CD4-positive, alpha-beta T cell treated with Interleukin-12 subunit alpha and Interleukin-12 subunit beta, for 1 hour (primary cell): ENCODE measurements at places on chromosomes 6 and 20.
A peak's percentile ranks its signal among the peaks of the same experiment; 100 is the strongest.

- DNase-seq: no peak
Observed at GRCh38 chr6:20916086-20916485, 381.8 kb downstream of the CDKAL1 start.

GRCh38 chr6:15502446-15503345 lies 160.1 kb downstream of the DTNBP1 start:
- no peak for DNase-seq

DNA sequence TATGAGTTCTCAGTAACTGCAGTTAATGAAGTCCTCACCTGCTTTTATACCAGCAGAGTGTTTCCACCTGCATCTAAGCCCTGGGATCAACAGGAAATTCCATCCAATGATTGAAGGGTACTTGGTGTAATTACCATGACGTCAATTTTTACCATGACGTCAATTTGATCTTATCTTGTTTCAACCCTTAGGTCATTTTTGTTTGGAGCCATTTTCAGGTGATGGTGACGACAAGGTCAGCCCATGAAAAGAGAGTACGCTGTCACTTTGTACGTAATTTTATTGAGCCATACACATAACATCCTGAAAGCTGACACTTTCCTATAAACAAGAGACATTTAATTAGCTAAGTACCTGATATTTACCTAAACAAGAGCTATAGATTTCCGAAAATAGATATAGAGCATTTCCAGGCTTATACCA lies at the start of gene CGA:
CGA (minus strand) TSS at position 20 of the 423 bp plus-strand sequence. CDS start 6,906 bp downstream, outside the sequence.
- DNase-seq: no peak

GRCh38 chr20:6685181-6685582 lies 82.3 kb upstream of the BMP2 start:
- no peak for DNase-seq

- no peak for DNase-seq
Observed at GRCh38 chr20:10604865-10605440, 68.8 kb downstream of the JAG1 start.

DNA sequence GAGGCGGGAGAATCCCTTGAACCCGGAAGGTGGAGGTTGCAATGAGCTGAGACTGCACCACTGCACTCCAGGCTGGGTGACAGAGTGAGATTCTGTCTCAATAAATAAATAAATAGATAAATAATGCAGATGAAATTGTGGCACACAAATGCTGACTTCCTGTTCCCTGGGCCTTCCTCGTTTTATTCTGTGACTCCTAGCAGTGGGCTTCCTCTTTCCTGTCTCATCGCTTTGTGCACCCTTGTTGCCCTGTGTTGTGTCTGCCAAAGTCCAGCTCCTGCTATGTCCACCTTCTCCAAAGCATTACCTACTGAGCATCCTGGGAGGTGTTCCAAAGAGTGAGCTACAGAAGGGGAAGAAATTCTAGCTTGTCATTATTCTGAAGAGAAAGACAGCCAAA lies 100.2 kb upstream of the TIAM2 start:
- no peak for DNase-seq

DNA sequence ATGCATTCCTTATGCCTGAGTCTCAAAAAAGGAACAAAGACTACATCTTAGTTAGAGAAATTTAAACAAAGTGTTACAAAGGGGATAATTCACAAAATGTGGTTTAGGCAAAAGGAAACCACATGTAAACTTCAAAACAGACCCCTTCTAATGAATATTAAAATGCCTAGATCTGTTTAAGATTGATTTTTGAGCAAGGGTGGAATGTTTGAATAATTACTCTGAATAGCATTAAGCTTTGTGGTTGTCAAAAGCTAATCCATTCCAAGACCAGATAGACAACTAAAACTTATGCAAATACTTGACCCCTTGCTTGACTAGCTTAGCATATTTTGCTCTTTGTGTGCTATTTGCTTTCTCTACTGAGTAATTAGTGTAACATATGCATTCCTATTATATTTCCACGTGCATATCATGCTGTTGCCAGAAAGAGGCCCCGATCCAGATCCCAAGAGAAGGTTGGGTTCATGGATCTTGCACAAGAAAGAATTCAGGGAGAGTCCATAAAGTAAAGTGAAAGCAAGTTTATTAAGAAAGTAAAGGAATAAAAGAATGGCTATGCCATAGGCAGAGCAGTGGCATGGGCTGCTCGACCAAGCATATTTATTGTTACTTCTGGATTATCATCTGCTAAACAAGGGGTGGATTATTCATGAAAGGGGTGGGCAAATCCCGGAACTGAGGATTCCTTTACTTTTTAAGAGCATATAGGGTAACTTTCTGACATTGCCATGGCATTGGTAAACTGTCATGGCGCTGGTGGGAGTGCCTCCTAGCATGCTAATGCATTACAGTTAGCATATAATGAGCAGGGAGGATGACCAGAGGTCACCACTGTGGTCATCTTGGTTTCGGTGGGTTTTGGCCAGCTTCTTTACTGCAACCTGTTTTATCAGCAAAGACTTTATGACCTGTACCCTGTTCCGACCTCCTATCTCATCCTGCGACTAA lies 1193.4 kb upstream of the EYS start:
- no peak for DNase-seq

- no peak for DNase-seq
Observed at GRCh38 chr6:70684794-70685493, 17.3 kb downstream of the SMAP1 start.

DNA sequence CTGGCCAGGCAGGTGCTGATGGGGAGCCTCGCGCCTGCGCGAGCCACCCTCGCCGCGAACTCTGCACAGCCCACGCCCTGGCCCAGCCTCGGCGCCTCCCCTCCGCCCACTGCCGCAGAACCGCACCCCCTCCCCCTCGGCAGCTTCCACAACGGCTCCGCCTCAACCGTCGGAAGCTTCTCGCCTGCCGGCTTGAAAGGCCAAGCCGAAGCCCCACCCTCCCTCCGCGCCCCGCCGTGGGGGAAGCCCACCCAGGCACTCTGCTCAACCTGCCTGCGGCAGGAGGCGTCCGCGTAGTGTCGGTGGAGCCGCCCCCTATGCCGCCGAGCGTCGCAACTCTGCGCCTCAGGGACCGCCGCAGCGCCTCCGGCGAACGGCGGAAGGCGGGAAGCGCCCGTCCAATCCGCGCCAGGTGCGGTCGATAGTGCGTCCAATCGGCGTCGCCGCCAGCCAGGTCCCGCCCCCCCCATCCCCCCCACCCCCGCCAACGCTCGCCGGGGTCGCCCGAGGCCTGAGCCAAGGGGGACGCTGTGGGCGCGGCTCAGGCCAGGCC lies at the start of gene SYCP2:
SYCP2 (minus strand) TSS at position 342 of the 553 bp plus-strand sequence. CDS start 11,224 bp downstream, outside the sequence.
- DNase-seq: peak; percentile 71

DNA sequence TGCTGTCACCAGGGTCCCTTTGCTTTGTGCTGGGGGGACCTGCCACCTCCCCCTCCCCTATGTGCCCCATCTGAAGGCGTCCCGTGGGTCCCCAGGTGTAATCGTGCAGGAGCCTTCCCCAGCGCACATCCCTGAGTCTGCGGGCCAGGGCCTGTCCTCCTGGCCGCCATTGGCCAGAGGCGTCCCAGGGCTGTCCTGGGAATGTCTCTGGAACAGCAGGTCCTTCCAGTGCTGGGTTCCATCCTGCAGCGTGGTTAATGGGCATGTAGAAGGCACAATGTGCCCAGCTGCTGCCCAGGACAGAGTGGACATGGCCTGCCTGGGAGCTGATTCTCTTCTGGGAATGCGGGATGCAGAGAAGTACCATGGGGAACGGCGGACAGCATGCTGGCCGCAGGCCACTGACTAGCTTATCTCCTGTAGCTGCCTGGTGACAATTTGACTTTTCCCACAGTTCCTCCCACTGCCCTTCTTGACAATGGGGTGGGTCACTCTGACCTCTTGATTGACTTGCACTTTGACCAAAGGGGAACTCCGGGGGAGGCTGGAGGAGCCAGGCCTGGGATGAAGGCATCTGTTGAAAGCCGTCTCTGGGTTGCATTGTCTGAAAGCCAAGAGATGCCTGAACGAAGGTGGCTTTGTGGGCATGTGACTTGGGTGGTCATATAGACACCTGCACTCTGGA lies 64.0 kb downstream of the CTCFL start:
- no peak for DNase-seq

DNA sequence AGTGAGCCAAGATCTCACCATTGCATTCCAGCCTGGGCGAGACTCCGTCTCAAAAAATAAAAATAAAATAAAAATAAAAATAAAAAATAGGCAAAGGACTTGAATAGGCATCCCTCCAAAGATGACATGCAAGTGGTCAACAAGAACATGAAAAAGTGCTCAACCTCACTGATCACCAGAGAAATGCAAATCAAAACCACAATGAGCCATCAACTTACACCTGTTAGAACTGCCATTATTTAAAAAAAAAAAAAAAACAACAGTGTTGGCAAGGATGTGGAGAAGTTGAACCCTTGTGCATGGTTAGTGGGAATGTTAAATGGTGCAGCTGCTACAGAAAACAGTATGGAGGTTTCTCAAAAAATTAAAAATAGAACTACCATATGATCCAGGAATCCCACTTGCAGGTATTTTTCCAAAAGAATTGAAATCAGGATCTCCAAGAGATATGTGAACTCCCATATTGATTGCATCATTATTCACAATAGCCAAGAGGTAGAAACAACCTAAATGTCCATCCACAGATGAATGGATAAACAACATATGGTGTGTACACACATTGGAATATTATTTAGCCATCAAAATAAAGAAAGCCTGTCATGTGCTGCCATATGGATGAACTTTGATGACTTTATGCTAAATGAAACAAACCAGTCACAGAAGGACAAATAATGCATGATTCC lies 2.8 kb downstream of the C20orf203 start:
- DNase-seq: no peak

DNA sequence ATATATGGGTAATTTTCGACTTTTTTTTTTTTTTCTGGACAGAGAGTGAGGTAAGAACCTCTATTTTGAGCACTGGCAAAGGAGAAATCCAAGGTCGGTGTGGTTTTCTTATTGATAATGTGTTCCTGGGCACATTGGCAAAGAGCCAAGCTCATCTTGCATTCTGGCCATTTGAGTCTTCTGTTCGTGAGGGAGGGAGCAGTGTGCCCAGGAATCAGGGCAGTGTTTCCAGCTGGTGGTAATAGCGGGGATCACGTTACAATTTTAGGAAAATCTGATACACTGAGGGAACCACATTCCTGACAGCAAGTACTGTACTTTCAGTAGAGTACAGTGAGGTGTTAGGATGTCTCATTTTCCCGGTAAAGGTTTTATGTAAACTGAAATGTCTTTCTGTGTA lies 442.3 kb upstream of the MAP3K7 start:
- no peak for DNase-seq

GRCh38 chr20:16477632-16478031 lies 95.6 kb downstream of the KIF16B start:
- no peak for DNase-seq

- no peak for DNase-seq
Observed at GRCh38 chr6:105111871-105112270, 67.9 kb downstream of the POPDC3 start.

DNA sequence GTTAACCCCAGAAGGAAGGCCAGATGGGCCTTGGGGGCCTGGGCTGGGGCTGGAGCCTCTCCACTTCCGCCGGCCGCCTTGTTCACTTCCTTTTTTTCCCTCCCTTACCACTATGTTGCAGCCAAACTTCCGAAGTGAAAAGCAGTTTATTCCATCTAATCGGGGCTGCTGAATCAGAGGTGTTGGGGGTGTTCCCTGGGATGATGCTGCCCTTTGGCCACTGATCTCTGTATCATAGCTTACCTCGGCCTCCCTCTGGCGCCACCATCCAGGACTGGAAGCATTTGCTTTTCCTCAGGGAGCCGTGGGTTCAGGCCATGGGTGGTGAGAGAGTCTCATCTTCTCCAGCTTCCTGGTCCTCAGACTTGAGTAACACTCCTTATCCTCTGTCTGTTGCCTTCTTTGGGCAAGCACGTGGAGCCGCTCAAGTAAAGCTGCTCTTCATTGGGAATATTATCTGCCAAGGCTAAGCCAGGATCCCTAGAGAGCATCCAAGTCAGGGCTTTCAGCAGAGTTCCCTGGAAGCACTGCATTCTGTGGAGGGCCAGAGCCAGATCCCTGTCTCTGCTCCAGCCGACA lies 39.6 kb downstream of the SLX4IP start:
- no peak for DNase-seq

DNA sequence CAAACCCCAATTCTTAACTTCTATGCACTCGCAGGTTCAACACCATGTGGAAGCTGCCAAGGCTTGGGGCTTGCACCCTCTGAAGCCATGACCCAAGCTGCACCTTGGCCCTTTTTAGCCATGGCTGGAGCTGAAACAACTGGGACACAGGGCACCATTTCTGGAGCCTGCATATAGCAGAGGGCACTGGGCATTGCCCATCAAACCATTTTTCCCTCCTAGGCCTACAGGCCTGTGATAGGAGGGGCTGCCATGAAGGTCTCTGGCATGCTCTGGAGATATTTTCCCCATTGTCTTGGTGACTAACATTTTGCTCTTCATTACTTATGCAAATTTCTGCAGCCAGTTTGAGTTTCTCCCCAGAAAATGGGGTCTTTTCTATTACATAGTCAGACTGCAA lies 484.7 kb downstream of the EPHA7 start:
- no peak for DNase-seq

DNA sequence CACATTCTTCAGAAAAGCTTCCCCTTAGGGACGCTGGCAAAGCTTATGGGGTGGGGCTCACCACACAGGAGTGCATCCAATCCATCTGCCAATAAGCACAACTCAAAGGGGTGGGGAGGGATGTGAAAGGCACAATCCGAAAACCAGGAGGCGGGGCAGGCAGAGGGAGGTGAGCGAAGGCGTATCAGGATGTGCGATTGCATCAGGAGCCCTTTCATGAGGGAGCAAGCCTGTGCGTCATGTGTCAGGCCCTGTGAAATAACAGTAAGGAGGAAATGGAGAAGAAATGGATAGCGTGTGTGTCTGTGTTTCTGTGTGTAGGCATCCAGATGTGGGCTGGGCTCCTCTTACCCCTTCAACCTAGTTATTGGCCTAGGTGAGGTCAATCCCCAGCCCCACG lies 382.4 kb upstream of the CDH4 start:
- DNase-seq: no peak

- DNase-seq: no peak
Observed at GRCh38 chr6:69785697-69786096, 11.1 kb downstream of the LMBRD1 start.

- DNase-seq: no peak
Observed at GRCh38 chr6:85975957-85976356, 333.3 kb upstream of the SYNCRIP start.

DNA sequence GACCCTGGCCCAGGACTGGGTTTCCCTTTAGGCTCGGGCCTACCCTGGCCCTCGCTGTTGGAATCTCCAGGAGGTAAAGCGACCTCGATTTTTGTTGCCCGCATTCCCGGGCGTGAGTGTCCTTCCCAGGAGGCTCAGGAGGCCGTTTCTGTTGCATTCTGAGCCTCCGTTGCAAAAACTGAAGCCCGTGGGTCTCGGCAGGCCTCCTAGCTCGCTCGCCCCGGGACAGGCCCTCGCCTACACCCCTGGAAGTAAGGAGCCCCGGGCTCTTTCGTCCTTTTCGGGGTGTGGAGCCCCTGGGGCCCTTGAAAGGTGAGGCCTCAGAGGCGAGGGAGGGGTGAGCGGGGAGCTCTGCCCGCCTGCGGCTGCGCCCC lies 2.3 kb downstream of the NR2E1 start:
- DNase-seq: no peak

GRCh38 chr6:31037682-31038081 lies 27.4 kb downstream of the MUC22 start:
- DNase-seq: no peak

GRCh38 chr6:75935473-75935793 lies 137.0 kb downstream of the IMPG1 start:
- no peak for DNase-seq

- no peak for DNase-seq
Observed at GRCh38 chr20:25486377-25486776, 78.9 kb downstream of the GINS1 start.
